Mesangial cell (primary cell): ENCODE measurements at places on chromosomes 11 and 22. TPM values are rescaled to one million over a fixed set of nuclear protein-coding genes. Genes with fewer than 3 reads are reported as not detected.

MRGPRF gene
- 3.6 and 5.6 TPM in 2 replicates for total RNA-seq

MMP8 gene
- total RNA-seq, result not detected in 2 replicates

OR52N2 gene
- total RNA-seq, result not detected in 2 replicates

CTSF gene
- 9.6 and 61.5 TPM in 2 replicates for total RNA-seq

MMP7 gene
- total RNA-seq, result 43.3 and 509 TPM in 2 replicates

MRGPRX4 gene
- total RNA-seq, result not detected in 2 replicates

LBHD1 gene
- 4.1 and 6.0 TPM in 2 replicates for total RNA-seq

OR5B3 gene
- not detected in 2 replicates for total RNA-seq

GSTP1 gene
- 2,936 and 3,710 TPM in 2 replicates for total RNA-seq

CCDC89 gene
- total RNA-seq, result 0.25 and 1.3 TPM in 2 replicates

KIRREL3 gene
- total RNA-seq, result 2.2 and 7.2 TPM in 2 replicates

KCNJ4 gene
- 1.0 TPM in 1 of 2 replicates, not detected in the other for total RNA-seq
